Esophagus squamous epithelium (tissue), 5 donors: ENCODE measurements at places on chromosomes 13 and 19.

DNA sequence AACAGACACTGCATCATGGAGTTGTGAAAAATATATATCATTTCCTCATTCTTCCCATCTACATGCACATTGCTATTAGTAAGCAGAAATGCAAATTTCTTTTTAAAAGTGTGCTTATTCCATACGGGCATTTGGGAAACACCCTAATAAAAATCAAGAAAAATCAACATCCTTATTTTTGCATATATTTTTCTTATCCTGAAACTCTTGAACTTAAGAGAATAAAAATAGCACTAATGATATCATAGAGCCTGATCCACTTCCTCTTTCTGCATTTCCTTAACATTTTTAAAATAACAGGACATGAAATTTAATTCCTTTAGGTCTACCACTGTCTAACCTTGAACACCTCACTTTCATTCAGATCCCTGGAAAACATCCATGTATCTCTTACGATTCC is 123.3 kb downstream of the VWA8 start:
- no peak for DNase-seq

DNA sequence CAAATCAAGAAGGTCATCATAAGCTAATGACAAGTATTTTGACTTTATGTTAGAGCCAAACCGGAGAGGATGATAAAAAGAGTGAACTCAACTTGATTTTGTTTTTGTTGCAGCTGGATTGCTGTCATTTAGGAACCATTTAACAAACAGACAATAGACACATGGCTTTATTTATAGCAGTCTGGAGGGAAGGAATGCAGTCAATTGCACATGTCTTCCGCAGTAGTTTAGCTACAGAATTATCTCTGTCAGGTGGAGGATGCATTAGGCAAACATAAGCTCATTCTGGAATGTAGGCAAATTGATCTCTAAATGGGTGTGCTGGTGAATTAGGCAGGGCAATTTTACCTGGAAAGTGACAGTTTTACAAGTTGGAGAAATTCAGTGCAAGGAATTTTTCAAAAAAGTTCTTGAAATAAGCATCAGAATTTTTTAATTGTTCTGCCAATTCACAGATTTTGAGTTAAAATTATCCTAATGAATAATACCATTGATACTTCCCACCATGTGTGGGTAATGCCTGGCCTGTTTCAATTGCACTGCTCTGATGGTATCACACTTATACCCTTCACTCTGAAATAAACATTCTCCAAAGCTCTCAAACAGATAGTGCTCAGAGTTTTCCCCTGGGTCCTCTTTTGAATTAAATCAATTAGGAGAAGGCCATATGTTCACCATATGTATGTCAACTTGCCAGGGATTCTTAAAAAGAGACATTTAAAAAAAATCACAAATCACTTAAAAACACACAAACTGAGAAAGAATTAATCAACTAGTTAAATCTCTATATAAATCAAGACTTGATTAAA is 318.3 kb downstream of the NDFIP2 start:
- DNase-seq: no peak

- DNase-seq: no peak
Observed at GRCh38 chr13:72884101-72884500, 102.2 kb downstream of the PIBF1 start.

GRCh38 chr19:57241176-57241575 is 744 bp downstream of the ZNF805 start:
- DNase-seq: no peak

DNA sequence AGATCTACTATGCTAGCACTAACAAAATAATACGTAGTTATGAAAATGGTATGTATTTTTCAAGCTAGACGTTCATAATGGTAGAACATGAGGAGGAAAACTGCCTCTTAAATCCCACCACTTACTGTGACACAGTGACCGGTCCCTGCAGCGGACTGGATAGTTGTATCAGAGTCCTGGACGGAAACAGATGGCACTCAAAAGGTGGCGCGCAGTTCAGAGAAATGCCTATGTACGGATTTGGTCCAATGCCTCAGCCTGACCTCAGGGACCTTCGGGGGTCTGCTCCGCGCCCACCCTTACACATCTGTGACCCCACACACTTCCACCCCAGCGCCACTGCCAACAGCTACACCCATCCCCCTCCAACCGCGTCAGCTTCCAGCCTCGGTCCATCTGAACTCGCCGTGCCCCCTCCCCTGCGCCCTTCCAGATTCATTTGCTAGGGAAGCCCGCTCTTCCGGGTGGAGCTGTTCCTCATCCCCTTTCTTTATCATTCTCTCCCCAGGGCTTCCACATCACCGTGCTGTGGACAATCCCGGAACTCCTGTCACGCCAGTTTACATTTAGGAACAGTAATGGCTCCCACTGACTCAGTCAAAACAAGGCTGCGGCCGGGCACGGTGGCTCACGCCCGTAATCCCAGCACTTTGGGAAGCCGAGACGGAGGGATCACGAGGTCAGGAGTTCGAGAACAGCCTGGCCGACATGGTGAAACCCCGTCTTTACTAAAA is 792 bp upstream of the LENG8 start:
- DNase-seq: no peak

DNA sequence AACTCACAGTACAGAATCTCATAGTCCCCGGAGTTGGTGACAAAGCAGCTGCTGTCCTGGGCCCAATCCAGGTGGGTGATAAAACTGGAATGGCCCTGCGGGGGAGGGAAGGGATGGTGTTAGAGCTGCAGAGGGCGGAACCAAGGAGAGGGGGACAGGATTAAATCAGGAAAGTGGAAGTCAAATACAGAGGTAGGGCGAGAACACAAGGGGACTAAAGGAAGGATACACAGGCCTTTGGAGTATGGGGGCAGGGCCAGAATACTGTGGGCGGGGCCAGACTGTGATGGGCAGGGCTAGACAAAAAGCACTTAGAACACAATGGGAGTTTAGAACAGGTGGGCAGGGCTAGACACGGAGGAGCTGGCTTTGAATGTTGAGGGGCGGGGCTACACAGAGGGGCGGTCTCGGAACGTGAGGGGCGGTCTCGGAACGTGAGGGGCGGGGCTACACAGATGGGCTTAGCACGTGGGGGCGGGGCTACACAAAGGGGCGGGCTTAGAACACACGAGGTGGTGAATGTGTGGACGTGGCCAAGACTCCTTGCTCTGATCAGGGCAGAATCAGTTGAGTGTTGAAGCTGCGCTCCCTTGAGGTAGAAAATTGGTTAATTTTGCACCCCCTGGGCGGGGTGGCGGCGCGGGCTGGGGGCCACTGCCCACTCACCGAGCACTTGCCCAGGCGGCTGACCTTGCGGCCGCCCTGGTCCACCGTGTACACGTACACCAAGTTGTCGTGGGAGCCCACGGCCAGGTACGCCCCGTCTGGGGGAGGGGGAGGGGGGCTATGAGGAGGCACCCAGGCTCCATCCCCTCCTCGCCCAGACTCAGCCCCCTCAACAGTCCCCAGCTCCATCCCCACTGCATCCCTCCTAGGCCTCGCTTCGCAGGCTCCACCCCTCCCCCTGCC is 14.0 kb upstream of the GPR4 start:
- no peak for DNase-seq

DNA sequence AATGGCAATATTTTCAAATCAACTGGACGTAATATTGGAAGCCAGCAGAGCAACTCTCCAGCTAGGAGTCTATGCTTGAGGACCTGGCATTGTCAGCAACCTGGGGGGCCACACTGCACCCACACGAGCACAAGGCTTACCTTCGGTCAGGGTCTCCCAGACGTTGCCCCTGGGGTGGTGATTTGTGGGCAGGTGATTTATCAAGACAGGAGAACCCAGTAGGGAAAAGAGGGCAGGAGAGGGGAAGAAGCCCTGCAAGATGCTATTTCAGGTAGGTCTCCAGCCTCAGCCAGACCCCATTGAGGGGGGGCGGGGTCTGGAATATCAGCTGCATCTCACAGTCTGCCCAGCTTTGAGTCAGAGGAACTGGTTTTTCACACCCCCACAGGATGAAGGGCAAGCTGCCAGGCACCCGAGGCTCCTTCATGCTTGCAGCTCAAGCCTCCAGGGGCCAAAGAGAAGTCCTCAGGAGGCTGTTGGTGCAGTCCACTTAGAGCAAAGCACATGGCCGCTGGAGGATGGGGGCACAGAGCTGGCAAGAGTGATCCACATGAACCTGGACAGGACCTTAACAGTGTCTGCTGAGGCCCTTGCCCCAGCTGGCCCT is 80.9 kb upstream of the UQCRFS1 start:
- no peak for DNase-seq
